Stimulated activated CD4-positive, alpha-beta T cell treated with anti-CD3 and anti-CD28 coated beads, Interleukin-1b, Interleukin-23, amount 100 ng/mL, for 1 hour (primary cell): ENCODE measurements at places on chromosomes 6 and 20.

GRCh38 chr6:23174781-23175361 lies 605.5 kb downstream of the HDGFL1 start:
- DNase-seq: no peak

DNA sequence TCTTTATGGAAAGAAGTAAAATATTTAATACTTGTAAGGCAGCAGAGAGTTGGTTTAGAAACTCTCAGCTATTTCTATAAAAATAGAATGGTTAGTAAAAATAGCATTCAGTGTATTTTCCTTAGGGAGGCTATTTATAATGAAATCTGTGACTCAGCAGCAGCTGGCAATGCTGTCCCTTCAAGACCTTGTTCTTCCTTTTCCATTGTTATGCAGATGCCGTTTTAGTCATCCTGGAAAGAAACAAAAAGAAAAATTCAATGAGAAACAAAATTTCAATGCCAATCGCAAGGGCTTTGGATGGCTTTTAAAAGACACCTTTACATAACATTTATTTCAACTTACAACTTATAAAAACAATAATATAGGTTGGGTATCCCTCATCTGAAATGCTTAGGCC lies 17.5 kb downstream of the MPC1 start:
- DNase-seq: no peak

GRCh38 chr6:22333802-22334201 lies 37.0 kb upstream of the PRL start:
- DNase-seq: no peak

GRCh38 chr20:36573103-36573797 lies at the start of gene TGIF2:
Gene TGIF2, plus strand, starts transcription at chr20:36573597. Its CDS starts 5,178 bp downstream, at chr20:36578775.
- peak; percentile 80 for DNase-seq

- no peak for DNase-seq
Measured at GRCh38 chr6:103335412-103335811, 1524.3 kb downstream of the HACE1 start.

DNA sequence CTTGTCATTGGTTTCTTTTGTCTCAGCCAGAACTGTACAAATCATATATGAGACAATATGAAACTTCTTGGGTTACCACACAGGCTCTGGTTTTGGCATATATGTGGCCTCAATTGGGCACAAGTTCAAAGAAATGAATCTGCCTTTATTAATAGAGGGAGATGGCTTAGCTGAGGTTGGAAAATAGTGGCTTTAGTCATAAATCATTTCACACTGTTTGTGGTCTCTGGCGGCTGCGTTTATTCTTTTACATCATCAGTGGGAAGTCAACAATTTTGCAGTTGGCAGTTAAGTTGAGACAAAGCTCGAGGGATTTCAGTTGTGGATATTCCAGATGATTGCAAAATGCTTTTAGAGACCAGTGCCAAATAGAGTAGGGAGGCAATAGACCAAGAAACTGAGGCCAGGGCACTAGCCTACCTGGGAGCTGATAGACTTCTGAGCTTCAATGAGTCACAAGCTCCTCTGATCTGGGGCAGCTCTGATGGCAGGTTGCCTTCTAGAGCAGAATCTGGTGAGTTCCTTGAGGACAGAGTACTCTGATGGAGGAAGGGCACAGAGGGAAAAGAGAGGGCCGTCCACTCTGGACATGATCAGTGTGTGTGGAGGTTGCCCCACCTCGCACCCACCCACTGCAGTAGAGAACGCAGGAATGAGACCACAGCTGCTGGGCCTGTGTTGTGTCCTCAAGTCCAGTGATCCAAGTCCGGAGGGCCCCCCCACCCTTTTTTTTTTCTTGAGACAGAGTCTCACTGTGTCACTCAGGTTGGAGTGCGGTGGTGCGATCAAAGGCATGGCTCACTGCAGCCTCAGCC lies 73.5 kb downstream of the ARMC2 start:
- DNase-seq: no peak
